Activated naive CD4-positive, alpha-beta T cell (primary cell): ENCODE measurements at places on chromosomes 6 and 20.

GRCh38 chr20:25580711-25581110 lies 4.6 kb downstream of the NINL start:
- no peak for DNase-seq

- DNase-seq: no peak
Measured at GRCh38 chr6:1762203-1762602, 152.5 kb downstream of the FOXC1 start.

- DNase-seq: no peak
Measured at GRCh38 chr20:20664795-20665589, 47.5 kb downstream of the RALGAPA2 start.

GRCh38 chr20:39268491-39268951 lies 306.4 kb downstream of the DHX35 start:
- no peak for DNase-seq

- DNase-seq: no peak
Measured at GRCh38 chr6:6516666-6517458, 71.7 kb upstream of the LY86 start.

DNA sequence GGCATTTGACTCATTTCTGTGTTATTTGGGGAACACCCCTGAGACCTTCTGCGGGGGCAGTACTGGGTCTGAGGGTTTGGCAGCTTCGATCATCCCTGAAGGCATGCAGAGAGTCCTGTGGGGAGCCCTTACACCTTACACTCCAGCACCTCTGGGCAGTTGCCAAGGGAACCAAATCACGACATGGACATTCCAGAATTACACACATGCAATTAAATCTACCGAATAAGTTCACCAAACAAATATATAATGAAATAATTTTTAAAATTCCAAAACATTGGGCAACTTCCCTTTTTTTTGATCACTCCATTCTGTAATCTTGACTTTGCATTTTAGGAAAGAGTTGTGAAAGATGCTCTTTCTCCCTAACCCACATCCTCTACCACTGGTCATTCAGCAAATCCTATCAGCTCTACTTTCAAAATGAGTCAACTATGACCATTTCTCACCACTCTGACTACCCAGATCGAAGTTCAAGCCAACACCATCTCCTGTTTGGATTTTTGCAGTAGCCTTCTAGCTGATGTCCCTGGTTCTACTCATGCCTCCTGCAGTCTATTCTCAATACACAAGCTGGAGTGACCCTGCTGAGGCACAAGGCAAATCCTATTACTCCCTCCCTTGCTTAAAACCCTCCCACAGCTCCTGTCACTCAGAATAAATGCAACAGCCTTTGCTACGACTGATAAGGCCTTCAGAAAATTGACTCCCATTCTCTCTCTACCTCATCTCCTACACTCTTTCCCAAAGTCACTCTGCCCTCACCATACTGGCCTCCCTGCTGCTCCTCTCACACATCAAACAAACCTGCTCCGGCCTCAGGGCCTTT lies 533.3 kb downstream of the HACE1 start:
- DNase-seq: no peak

DNA sequence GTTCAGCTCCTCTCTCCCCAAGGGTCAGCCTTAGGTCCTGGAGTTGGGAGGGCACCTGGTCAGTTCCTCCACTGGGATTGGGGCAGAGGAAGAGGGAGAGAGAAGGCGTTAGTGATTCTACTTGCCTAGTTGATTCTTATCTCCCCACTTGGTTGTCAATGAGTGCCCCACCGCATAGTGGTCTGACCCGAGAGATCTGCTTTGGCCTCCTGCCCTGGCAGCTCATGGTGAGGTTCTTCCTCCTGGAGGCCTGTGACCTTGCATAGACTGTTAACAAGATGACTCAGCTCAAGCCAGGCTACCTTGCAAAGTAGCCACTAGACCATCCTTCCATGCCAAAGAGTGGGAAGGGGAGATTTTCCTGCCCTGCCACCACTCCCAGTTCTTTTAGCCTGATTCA lies 160.6 kb downstream of the TMEM200A start:
- no peak for DNase-seq

DNA sequence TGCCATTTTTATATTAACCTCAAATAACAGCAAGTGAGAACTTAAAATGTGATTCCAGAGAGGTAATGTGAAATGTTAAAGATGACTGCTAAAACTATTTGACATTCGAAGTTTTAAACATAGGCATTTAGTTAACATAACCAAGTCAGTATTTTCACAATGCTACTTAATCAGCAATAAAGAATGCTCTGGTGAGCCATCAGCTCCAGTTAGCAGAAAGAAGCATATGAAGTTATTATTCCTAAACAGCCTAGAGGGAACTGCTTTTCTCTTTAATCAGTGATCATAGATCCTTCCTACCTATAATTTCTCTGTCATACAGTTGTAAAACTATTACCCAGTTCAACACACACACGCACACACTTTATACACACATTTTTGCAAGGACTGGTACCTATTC lies 60.1 kb downstream of the MMS22L start:
- DNase-seq: no peak

DNA sequence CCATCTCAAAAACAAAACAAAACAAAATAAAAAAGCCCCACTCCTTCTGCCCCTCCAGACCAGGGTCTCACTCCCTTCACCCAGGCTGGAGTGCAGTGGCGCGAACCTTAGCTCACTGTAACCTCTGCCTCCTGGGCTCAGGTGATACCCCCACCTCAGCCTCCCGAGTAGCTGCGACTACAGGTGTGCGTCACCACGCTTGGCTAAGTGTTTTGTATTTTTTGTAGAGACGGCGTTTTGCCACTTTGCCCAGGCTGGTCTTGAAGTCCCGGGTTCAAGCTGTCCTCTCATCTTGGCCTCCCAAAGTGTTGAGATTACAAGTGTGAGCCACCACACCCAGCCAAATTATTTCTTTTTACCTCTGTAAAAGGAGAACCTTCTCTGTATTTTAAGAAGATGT lies 110.1 kb downstream of the NCOA3 start:
- DNase-seq: no peak

GRCh38 chr20:48531505-48531904 lies 296.3 kb downstream of the PREX1 start:
- no peak for DNase-seq

GRCh38 chr20:32112841-32113240 lies 3.3 kb downstream of the TM9SF4 start:
- DNase-seq: no peak

DNA sequence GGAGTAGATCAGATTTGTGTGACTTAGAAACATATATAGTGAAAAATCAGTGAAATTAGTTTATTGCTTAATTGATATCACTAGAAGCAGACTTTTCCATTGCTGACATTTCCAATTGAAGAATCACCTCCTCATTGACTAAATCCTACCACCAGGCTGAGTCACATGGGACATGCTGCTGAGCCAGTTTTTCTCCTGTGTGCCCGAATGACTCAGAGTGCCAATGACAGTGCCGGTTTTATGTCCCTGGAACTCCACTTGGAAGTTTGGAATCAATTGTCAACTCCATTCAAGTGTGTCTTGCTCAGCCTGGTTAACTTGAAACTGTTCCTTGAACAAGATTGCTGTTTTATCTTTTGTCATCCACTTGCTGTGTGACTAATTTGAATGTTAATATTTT lies 316.1 kb upstream of the PRDM1 start:
- no peak for DNase-seq

- DNase-seq: no peak
Measured at GRCh38 chr20:37896932-37897548, 5.9 kb upstream of the VSTM2L start.

DNA sequence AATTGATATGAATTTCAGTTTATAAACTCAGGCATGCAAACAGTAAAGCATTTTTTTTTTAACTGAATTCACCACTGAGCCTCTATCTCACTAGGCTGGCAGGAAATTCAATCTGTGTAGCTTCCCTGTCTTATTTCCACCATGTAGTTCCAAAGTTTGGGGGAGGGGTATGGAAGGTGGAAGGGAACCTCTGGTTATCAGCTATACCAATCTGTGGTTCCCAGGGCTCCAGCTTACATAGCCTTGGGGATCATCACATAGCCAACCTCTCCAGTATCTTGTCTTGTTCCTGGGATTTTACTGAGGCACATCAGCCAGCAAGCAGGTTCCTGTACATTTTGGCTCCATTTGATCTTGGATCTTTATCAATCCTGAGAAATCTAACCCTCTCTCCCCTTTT lies 15.6 kb downstream of the RAD21L1 start:
- no peak for DNase-seq

DNA sequence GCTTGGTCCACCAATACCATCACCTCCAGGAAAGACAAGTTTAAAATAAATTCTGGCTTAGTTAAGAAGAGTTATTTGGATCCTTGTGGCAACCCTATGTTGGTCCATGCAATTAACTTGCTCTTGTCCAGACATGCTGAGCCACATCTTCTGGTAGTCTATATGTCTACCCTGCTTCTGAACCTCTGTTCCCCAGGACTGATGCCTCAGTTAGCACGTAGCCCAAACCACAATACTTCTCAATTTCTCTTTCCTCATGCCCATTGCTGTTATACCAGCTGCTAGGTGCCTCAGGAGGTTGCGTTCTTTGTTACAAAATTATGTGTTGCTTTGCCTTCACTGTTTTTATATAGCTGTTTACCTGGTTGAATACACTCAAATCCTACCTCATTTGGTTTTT lies 116.4 kb upstream of the KCNQ5 start:
- DNase-seq: no peak

- DNase-seq: no peak
Measured at GRCh38 chr20:57097245-57097915, 169.1 kb downstream of the BMP7 start.
